H54 (cell line): ENCODE measurements at places on chromosomes 7 and 10.
A peak's percentile ranks its signal among the peaks of the same experiment; 100 is the strongest.

- no peak for DNase-seq
These were observed 512 bp downstream of the FAM24B start for GRCh38 chr10:122878799-122879338.

GRCh38 chr7:17380736-17381662 is 82.5 kb downstream of the AHR start:
- DNase-seq = no peak

- DNase-seq = peak; percentile 84
These were observed 718 bp upstream of the CTBP2 start for GRCh38 chr10:125160856-125161706.

GRCh38 chr10:106765928-106766327 is 398.6 kb downstream of the SORCS1 start:
- no peak for DNase-seq

- DNase-seq = no peak
These were observed 181.8 kb upstream of the AGK start for GRCh38 chr7:141369422-141369821.

- DNase-seq = no peak
These were observed 103.1 kb upstream of the DGKB start for GRCh38 chr7:15005672-15006071.

DNA sequence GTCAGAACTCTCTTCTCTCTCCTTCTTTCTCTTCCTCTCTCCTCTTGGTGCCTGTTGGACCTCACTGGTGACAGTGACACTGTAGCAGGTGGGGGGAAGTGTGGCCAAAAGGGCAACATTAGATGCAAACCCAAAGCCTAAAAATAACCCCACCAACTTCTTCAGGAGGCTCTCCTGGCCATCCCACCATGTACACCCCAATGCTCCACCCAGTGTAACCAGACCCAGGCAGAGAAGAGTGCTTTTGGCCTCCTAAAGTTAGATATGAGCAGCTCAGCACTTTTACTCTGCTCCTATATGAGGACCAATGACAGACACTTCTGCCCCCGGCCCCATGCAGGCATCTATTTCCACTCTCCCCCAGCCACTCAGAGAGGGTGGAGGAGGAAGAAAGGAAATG is 5.5 kb downstream of the MYOZ1 start:
- no peak for DNase-seq

- peak; percentile 43 for DNase-seq
These were observed 1.1 kb upstream of the HBP1 start for GRCh38 chr7:107167483-107168232.

GRCh38 chr7:50355817-50356178 is 51.3 kb downstream of the IKZF1 start:
- no peak for DNase-seq

- no peak for DNase-seq
These were observed 164.6 kb downstream of the SND1 start for GRCh38 chr7:127816354-127817190.

DNA sequence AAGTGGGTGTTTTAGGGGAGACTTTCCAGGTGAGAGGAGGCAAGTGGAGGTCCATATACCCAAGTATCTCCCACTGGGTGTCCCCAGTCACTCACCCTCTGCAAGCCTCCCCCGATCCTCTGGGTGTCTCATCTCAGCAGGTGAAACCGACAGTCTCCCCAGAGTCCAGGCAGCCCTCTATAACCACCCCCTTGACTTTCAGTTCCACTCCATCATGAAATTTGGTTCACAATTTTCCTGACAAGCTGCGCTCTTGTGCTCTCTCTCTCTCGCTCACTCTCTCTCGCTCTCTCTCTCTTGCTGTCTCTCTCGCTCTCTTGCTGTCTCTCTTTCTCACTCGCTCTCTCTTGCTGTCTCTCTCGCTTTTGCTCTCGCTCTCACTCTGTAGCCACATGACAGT is 8.1 kb upstream of the RABGEF1 start:
- no peak for DNase-seq

GRCh38 chr10:5989756-5990155 is 12.4 kb upstream of the IL15RA start:
- no peak for DNase-seq

GRCh38 chr7:114852293-114852692 is 69.6 kb upstream of the MDFIC start:
- no peak for DNase-seq

- DNase-seq = no peak
These were observed 55.5 kb downstream of the KDM7A start for GRCh38 chr7:140121326-140121725.

GRCh38 chr7:88314061-88314491 is 7.4 kb upstream of the STEAP4 start:
- DNase-seq = no peak

DNA sequence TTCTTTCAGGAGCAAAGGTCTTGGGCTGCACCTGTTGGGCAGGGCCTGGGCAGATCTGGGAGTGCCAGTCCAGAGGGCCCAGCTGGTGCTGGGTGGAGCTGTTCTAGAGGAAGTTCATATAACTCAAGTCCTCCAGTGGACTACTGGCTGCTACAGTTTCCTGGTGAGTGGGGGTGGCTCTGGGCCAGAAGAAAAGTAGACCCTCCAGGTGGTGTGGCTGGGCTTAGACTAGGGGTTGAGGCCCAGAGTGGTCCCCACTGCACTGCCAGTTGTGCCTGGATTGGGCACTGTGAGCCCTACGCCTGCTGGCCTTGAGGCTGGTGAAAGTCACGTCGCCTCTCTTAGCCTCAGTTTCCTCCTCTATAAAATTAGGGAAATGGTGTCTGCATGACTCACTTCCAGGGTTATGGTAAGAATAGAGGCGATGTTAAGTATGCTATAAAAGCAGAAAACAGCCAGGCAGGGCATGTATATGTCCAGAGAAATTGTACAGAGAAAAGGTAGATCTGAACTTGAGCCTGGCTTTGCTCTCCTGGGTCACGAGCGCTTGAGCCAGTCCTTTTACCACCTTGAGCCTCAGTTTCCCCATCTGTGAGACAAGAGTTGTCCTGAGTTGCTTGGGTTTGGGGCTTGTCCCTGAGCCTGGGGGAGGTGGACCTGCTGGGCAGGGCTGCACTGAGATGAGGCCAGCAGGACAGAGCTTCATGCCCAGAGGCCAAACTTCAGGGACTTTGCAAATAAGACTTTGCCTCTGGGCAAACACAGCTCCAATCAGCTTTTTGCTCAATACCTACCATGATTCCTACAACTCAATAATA is 3.8 kb upstream of the CLDN3 start:
- no peak for DNase-seq

DNA sequence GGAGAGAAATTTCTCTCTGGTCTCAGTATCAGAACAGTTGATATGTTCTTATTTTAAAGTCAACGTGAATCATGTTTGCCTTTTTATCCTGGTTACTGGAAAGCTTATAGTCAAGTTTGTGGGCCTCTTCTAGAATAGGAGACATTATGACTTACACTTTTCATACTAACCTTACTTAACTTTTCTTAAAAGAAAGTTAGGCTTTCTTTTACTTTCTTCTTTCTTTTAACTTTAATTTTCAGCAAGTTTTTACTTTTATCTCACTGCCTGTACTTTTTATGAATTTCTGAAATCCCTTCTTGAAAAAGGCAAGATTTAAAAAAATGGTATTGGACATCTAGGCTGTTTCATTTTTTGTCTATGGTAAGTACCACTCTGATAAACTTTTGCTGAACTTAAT is 75.2 kb upstream of the DNAJB12 start:
- DNase-seq = no peak
